Activated CD4-positive, alpha-beta T cell treated with anti-CD3 and anti-CD28 coated beads, Interleukin-2, amount 50 U/mL, for 1 hour (primary cell): ENCODE measurements at places on chromosomes 3 and 15.

- no peak for DNase-seq
Observed at GRCh38 chr3:48352546-48352945, 19.1 kb upstream of the SPINK8 start.

GRCh38 chr15:64288577-64288976 is 67.4 kb downstream of the CSNK1G1 start:
- no peak for DNase-seq

DNA sequence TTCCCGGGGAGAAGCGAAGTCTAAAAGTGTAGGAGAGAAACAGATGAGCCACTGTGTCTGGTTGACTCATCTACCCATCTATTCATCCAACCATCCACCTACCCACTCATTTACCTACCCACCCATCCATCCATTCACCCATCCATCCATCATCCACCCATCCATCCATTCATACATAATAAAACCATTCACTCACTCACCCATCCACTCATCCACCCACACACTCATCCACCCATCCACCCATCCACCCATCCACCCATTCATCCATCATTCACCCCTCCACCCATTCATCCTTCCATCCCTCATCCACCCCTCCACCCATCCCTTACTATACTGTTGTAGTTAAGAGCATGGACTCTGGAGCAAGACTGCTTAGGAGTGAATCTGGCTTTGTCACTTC is 136.4 kb upstream of the ATP2B2 start:
- DNase-seq: no peak

GRCh38 chr15:77547801-77548588 is 84.7 kb downstream of the LINGO1 start:
- DNase-seq: no peak

GRCh38 chr3:69806735-69807438 is 67.6 kb downstream of the MITF start:
- no peak for DNase-seq

DNA sequence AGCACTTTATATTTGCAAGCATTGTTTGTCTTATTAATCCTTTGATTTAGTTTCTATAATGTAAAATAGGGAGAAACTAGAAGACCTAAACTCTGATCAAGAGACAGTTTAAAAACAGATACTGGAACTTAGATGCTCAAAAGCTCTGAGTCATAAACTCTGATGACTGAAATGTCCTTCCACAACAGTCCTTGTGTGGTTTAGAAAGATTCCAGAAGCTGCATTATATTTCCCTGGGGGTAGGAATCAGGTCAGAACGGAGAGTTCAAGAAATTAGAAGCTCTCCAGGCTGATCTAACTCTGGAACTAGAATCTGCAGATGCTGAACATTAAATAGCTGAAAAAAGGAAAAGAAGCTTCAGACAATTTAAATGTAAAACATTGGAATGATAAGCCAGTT is 18.3 kb upstream of the ONECUT1 start:
- no peak for DNase-seq

DNA sequence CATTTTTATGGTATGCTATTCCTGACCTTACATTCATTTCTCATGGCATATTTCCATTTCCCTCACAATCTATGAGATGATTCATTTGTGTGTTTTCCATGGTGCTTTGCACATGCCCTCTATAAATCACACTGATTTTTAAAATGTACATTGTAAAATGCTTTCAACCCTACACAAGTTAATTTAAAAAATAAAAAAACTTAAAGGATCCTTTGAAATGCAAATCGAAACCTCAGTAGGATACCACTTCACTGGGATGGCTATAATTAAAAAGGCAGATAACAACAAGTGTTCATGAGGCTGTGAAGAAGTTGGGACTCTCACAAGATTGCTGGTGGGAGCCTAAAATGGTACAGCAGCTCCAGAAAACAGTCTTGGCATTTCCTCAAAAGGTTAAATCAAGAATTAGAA is 83.5 kb downstream of the FMN1 start:
- DNase-seq: no peak

DNA sequence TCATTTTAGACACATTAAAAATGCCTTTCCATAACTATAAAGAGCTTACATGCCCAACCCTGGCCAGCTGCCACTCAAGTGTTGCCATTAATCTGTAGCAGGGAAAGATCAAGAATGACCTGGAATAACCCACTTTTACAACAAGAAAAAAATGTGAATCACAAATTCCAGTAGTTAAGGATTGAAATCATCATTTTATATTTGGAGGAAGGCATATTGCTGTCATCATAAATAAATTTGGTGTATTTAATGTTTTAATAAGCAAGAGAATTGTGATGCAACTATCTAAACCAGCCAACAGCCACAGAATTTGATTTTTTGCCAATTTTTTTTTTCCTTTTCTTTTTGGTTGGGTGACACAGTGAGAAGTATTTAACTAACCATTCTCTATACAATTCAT is 240.0 kb upstream of the SEMA6D start:
- no peak for DNase-seq

DNA sequence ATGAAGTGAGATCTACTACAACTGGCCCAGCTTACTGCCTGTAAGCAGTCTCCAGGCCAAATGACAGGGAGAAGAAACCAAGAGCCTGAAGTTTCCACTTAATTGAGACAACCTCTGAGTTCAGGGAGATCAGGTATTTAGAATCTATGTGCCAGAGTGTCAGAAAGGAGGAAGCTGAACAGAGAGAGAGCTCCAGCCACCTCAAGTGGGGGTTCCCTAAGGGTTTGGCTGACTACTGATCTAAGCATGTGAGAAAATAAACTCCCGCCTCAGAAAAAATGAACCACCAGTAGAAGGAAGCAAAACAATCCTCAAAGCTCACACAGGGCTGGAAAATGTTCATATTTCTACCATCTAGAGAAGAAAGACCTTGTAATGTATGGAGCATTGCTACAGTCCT is 25.0 kb downstream of the ADAM10 start:
- no peak for DNase-seq

DNA sequence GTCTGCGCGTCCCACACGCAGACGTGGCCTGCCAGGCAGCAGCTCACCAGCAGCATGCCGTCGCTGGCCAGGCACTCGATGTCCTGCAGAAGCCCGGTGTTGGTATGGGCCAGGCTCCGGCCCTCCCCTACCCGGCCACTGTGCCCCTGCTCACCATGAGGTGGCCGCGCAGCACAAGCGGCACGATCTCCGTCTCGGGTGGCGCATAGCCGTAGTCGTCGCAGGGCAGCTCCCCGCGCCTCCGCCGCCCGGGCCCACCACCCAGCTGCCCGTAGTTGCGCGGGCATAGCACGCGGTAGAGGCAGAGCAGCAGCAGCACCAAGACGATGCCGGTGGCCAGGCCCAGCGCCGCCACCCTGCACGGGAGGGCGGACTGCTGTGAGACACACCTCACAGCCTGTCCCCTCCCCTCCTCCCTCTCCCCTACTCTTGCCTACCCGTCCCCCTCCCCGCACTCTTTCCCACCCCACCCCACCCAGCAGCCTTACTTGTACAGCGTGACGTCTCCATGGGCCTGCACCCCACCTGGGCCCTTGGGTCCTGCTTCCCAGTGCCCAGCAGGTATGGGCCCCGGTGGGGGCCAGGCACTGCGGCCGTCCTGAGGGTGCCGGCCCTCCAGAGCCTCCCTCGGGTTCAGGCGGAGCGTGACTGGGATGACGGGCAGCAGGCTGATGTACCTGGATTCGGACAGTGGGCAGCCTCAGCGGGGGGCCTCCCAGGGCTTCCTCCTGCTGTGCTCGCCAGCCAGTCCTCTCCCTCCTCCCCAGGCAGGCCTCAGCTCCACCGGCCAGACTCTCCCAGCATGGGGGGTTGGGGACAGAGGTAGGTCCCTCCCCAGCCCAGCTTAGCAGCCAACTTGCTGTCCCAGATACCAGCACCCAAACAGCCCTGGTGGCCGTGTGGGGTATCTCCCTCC is 37.6 kb downstream of the PTPN23 start:
- DNase-seq: no peak

DNA sequence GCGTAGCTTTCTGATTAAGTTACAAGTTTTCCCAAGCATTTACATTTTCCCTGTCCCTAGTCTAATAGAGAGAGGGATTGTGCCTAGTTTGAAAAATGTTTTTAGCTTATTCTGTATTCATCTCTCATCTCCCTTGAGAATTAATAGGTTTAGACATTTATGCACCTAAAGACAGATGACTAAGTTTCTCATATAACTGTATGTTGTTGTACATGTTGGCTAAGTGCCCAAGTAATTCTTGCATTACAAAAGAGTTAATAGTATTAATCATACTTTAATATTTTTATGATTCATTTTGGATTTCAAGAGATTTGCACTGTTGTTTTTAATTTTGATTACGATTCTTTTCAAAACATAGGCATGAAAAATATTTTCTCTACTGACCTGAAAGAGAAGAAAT is 109.0 kb upstream of the TBL1XR1 start:
- DNase-seq: no peak

DNA sequence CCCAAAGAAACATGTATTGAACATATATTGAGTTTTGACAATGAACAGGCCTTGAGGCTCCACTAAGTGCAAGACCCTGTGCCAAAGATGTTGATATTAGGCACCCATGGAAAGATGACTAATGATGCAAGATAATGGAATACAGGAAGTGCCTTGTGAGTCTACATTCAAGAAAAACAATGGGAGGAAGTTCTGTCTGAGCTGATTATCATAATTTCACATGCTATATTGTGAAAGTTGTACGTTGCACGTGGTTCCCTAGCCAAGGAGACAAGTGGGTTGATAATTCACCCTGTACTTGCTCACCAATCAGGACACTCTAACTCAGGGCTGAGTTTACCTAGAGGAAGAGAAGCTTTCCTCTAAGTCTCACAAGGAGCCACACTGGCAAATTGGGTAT is 186.9 kb upstream of the STAC start:
- no peak for DNase-seq

DNA sequence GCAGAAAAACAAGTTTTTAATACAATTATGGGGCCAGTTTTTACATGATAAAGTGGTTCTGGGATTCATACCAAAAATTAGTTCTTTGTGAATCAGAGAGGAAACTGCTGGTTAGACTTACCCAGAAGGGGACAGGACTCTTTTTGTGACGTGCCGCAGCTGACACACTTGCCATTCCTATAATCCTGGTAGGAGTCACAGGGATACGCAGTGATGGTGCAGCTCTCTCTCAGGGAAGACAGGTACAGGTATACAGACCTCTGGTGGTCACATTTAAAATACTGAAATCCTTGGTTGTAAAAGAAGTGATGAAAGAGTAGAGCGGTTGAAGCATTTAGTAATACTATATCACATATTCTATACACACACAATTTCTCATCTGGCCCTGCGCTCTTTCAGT is 20.2 kb upstream of the TMEM41A start:
- DNase-seq: no peak

GRCh38 chr3:193590088-193590856 is 2.7 kb upstream of the OPA1 start:
- no peak for DNase-seq

GRCh38 chr3:194587438-194587931 is 45.7 kb downstream of the TMEM44 start:
- no peak for DNase-seq

DNA sequence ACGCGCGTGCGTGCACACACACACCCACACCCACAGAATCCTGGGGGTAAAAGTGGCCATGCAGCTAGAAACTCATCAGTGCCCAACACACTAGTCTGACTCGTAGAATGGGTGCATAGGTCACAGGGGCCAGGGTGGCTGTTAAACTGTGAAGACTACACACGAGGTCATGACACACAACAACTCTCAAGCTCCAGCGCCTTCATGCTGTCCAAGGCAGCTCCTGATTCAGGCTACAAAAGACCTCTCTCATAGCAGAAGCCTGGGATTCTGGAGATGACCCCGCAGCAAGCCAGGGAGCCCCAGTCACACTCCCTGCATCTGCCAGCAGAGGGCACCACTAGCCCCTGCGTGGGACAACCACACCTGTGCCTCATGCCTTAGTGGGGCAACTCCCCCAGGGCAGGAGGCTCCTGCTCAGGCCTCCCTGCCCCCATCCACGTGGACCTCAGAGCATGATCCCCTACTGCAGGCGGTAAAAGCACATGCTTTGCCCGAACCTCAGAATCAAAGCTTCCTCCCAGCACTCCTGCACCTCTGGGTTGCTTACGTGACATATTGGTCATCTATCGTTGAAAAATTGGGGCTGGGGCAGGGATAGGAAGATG is 93.1 kb downstream of the LRIG1 start:
- peak; percentile 78 for DNase-seq

DNA sequence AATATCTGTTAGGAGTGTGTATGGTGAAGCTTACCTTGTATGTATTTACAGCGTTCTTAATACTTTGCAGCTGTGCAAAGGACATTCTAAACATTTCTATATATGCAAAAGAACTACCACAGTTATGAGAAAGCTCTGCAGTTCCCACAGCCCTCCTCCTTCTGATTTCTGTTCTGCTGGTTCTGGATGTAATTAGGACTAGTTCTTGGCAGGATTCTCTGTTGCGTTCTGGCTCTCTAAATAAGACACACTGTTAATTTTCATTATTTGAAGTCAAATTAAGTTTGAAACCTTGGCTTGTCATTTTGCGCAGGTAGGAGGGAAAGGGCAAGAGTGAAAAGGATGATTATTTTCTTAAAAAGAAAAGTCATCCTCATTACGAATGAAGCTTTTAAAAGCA is 76.4 kb downstream of the FNDC3B start:
- no peak for DNase-seq

- DNase-seq: no peak
Observed at GRCh38 chr3:177665122-177665808, 468.0 kb upstream of the TBL1XR1 start.

DNA sequence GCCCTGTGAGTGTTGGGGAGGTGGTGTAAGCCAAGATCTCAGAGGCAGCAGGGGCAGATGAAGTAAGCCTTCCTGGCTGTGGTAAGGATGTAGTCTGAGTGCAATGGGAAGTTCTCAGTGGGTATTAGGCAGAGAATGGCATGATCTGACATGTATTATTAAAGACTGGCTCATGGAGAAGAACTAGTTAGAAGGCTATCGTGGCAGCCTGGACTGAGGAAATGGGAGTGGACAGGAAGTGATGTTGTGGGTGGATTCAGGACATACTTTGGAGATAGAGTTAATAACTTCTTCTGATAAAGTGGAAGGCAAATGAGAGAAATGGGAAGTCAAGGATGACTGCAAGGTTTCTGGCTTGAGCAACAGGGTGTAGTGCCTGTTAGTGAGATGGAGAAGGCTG is 250.9 kb upstream of the CFAP20DC start:
- DNase-seq: no peak

GRCh38 chr3:700514-700913 is 392.3 kb upstream of the CNTN6 start:
- DNase-seq: no peak

DNA sequence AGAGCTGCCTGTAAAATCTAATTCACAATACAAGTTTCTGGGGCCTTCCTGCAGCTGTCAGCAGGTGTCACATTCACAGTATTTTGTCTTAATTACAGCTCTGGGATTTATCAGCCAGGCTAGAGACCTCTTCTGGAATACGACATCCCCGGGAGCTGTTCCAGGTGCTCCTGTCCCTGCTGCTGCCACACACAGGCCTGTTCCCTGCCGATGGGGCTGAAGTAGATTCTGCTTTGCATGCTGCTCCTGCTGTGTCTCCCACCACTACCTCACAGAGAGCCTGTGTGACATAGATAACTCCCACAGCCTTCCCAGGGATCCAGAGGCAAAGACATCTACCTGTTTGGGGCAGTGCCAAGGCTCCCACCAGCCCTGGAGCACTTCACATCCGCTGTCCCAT is 20.4 kb downstream of the COLQ start:
- DNase-seq: no peak
